Left kidney (tissue), 8 donors: ENCODE measurements at places on chromosomes 3 and 15. TPM values are rescaled to one million over a fixed set of nuclear protein-coding genes. Genes with fewer than 3 reads are reported as not detected.

- no peak for DNase-seq
These were observed 11.9 kb upstream of the MUC20 start for GRCh38 chr3:195708626-195709481.

- no peak for DNase-seq
These were observed 45.5 kb upstream of the HERC1 start for GRCh38 chr15:63879211-63879610.

- peak; percentile 41 for DNase-seq
These were observed 187.1 kb downstream of the PDE8A start for GRCh38 chr15:85168642-85169173.

GRCh38 chr3:127324913-127325628 lies 37.2 kb upstream of the PRR20G start:
- no peak for DNase-seq

- no peak for DNase-seq
These were observed 26.6 kb downstream of the SEMA7A start for GRCh38 chr15:74406992-74407705.

- no peak for DNase-seq
These were observed 331.3 kb upstream of the PROK2 start for GRCh38 chr3:72116226-72116625.

GRCh38 chr3:133895208-133896001 lies at the start of gene RAB6B:
TSS of gene RAB6B (minus strand) at chr3:133895882. CDS start at chr3:133895466, 416 bp downstream.
- peak; percentile 62 for DNase-seq

DNA sequence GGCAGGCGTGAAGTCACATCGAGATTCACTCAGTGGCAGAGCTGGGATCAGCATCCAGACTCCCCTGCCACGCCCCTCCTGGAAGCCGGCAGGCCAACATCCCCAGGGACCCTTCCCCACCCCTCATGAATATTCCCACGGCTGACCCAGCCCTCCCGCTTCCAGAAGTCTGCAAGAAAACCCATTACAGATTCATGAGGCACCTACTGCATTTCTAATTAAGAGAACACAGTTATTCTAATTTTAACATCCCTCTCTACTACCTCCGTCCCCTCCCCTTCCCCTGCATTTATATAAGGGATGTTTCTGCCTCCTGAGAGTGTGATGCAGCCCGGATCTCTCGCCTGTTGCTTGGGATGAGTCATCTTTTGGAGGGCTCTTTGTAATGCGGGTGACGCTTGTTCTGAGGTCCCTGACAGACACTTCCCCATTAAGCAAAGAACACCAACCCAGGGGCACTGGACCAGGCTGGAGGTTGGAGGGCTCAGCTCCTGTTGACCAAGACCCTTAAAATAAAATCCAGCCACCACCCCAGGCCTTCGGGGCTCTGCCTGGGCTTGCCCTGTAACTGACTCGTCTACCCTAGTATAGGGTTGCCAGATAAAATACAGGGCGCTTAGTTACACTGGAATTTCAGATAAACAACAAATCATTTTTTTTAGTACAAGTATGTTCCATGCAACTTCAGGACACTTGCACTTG lies 118.7 kb downstream of the NUP210 start:
- no peak for DNase-seq

DNA sequence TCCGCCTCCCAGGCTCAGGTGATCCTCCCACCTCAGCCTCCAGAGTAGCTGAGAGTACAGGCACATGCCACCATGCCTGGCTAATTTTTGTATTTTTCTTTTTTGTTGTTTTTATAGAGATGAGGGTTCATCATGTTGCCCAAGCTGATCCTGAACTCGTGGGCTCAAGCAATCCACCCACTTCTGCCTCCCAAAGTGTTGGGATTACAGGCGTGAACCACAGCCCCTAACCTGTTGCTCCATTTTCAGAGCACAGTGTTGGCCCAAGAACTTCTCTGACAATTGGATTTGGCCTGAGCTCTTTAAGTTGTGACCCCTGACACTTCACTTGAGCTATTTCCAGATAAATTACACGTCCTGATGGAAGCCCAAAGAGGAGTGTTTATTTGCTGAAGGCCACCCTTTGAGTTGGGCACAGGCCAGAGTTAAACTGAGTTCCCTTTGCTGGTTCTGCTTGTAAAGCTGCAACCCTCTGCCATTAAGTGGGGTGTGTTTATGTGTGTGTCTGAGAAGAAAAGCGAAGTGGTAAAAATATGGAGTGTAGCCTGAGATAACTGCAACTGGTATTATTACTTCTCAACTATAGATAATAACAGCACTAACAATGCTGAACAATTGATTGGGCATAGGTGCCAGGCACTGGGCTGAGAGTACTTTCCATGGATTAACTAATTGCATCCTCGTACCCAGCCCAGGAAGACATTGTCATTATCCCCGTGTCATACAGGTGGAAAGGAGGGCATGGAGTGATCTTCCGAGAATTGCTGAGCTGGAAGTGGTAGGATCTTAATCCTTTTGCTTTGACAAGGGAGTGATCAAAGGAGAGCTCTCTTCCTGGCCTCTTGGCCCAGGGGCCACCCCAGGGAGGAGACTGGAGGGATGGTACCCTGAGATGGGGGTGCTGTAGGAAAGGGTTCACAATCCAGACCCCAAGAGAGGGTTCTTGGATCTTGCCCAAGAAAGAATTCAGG lies 91.5 kb upstream of the PROK2 start:
- no peak for DNase-seq

DNA sequence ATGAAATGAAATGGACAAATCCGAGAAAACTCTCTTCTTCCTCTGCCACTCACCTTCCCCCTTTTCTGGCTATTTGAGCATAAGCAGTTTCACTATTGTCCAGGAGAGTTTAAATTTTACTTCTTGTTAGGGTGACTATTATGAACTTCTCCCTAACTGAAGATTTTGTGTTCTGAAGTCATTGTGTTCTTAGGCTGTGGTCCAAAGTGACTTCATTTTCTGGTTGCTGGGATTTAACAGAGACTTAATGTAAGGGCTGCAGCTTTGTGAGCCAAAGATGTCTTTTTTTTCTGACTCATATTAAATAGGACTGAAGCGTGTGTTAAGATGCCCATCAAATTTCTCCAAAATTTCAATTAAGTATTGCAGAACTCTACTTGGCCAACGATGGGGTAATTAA lies 46.5 kb upstream of the FSTL1 start:
- DNase-seq: peak; percentile 83

DNA sequence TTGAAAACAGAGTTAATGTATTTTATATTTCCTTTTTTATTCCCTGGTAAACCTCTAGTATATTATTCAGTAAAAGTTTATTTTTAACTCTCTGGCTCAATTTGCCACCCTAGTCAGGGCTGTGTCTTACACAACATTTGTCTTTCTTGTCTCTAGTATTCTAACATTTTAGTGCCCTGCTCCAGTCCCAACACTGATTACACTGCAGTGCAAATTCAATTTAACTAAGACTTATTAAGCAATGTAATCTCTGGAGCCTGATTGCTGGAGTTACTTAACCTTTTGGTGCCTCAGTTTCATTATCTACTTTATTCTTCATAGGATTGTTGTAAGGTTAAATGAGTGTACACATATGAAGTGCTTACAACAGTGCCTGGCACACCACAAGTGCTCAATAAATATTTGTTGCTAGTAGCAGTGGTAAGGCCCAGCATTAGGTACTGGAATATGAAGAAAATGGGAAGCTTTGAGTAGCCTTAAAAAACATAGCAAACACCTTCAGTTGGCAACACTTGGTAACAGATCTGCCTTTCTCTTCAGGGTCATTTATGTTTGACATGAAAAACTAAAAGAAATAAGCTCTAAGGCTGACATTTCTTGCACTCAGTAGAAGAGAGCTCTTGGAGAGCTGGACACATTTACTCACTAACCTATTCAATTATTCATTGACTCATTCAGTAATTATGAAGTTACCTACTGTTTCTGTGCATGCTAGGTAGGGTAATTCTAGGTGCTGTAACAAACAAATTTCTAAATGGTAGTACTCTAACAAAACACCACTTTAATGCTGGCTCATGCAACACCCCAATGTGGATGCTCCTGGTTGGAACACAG lies 364.5 kb upstream of the EPHA3 start:
- no peak for DNase-seq

DNA sequence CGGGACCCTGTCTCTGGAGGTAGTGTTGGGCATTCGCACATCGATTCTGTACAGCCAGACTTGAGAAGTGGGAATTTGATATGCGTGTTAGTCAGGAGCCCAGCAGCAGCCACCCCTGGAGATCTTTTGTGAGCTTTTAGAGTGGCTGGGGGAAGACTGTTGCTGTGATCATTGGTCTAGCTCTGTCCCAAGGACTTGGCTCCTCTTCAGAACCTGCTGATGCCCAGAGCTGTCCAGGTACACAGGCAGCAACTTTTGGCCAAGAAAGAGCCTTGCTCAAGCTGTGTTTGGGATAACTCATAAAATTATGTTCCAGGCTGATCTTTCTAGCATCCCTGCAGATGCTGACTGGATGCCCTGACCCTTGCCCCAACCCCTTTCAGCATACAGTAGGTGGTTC lies 29.3 kb downstream of the LIMD1 start:
- DNase-seq: no peak

DNA sequence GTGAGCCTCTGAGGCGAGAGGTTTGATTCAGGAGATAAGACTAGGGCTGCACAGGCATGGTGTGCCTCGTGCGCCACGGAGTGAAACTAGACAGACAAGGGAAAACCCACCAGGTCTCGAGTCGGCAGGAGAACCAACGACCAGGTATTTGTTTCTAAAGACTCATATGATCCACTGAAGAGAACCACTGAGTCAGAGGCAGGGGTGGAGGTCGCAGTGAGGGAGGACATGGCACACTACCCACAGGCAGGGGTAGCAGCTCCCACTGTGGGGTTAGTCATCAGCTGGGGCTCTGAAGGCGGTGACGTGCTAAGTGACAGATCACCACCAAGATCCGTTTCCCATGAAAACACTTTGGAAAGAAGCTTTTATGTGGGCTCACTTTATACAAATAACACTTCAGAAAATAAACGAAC lies 45.7 kb downstream of the CHSY1 start:
- DNase-seq: no peak

DNA sequence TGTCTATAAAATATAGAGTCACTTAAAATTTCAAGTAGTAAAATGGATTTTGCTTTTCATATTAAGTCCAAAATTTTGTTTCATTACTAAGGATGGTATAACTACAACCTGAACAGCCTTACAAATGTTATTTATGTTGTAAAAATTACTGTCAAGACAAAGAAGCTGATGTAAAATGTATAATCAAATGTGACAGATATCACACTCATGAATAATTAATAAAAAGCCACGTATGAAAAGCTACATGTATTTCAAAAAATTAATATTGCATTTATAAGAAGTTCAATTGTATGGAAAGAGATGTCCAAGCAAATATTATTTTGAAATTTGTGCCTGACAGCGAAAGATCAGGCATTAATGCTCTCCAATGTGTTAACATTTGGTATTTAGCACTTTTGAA lies 48.9 kb downstream of the KBTBD8 start:
- DNase-seq: no peak

GRCh38 chr3:42703695-42704025 lies 1.1 kb upstream of the HHATL start:
- DNase-seq: no peak

DNA sequence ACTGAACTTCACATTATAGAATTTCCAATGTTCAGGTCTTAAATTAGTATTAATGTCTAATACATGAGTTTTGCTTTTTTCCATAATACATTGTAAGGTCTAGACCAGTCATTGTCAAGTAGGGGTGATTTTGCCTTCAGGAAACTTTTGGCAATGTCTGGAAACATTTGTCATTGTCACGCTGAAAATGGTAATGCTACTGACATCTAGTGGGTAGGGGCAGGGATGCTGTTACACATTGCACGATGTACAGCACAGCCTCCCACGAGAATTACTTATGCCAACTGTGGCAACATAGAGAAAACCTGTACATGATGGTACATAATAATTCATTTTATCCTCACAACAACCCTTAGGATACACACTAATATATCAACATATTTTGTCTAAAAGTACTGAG lies 384.1 kb downstream of the CADM2 start:
- no peak for DNase-seq

DNA sequence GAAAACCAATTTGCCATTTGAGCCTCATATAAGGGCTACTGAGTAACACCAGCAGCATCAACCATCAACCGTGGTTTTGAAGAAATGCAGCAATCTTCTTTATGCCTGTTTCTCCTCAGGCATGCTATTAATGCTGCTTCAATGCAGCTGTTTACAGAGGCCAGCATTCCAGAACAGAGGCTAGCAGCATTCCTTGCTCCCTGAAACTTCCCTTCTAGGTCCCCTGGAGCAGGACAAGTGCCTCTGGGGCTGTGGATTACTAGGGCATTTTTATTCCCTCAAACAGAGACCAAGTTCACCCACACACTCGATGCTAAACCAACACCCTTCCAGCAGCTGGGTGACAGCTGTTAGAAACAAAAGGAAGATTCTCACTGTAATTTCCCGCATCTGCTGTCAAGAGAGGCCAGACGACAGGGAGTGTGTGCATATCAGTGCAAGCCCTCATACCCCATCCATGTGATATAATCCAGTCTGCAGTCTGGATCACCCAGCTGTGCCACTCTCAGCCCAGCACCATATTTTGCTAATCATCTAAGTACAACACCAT lies 57.5 kb downstream of the HOMER2 start:
- peak; percentile 21 for DNase-seq

GRCh38 chr3:158711886-158712285 lies 20.4 kb downstream of the RARRES1 start:
- no peak for DNase-seq

DNA sequence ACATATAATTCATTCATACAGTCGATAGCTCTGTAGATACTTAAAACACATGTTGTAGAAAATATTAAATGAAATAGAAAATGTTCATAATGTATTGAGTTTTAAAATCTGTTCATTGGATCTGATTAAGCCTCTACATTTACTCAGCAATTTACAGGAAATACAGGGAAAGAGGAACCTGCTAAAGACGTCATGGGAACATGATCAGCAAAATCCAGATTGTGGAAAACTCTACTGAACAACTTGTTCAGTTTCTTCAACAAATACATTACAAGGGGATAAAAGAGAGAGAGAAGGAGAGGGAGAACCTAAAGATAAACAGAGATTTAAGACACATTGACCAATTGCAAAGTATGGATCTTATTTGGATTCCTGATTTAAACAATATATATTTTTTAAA lies 46.7 kb downstream of the KLHL6 start:
- no peak for DNase-seq

DNA sequence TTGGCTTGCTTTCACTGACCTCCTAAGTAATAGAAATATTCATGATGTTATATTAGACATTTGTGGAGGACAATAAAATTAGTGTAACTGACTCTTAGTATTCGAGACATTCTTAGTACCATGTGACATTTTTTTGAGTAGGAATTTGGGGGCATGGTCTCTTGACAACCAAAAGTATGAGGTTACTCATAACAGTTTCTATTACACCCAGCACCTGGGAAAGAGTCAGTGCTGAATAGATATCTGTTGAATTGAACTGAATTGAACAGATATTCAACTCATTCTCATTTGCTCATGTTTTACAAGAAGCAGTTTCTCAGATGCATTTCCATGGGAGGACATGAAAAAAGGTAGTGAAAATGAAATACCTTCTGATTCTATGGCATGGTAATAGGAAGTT lies 84.4 kb downstream of the CMSS1 start:
- no peak for DNase-seq

- DNase-seq: no peak
These were observed 60.4 kb downstream of the RYR3 start for GRCh38 chr15:33371159-33371558.

GRCh38 chr3:9820946-9821345 lies 10.9 kb downstream of the TTLL3 start:
- DNase-seq: no peak

The CEP152 gene
- polyA plus RNA-seq: 14.6 TPM

The PARL gene
- 60.0 TPM for polyA plus RNA-seq

The SLC30A4 gene
- polyA plus RNA-seq: 11.3 TPM

The RMDN3 gene
- 43.1 TPM for polyA plus RNA-seq

The CX3CR1 gene
- 4.7 TPM for polyA plus RNA-seq

The ZNF660 gene
- 15.9 TPM for polyA plus RNA-seq

The TPRG1 gene
- 0.68 TPM for polyA plus RNA-seq

The SUSD5 gene
- 4.5 TPM for polyA plus RNA-seq

The ZIC1 gene
- polyA plus RNA-seq: 0.08 TPM

The GRAMD1C gene
- 34.7 TPM for polyA plus RNA-seq
